ENCODE measurements at places on chromosomes 1 and 21.
A peak's percentile ranks its signal among the peaks of the same experiment; 100 is the strongest.

DNA sequence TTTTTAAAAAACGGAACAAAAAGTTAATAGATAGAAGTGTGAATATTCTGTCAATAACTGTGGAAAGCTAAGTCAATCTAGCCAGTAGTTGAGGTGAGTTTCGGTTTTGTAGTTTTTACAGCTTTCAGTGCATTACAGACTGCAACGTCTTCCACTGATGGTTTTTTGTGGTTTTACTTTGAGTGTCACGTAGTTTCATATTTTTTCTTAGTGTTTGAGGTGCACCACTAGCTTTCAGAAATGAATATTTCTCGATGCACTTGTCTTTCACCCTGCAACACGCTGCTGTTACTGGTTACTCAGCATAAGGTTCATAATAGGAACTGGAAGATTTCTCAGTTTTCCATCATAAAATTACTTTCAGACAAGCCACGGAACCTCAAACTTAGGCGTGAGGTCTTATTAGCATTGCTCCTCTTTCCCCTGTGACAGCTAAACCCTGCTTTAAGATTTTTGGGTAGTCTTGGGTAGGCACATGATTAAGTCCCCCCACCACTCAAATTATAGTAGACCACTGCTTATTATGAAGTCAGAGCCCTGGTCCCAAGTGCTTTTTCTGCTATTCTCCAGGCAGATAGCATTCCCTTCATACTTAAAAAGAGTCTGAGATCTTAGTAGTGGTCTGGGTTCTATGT, 1412.7 kb downstream of the KCNT2 start:
- DNase-seq = no peak

- DNase-seq = peak; percentile 82
These were observed 1.2 kb upstream of the KIRREL1 start for GRCh38 chr1:157992031-157992832.

DNA sequence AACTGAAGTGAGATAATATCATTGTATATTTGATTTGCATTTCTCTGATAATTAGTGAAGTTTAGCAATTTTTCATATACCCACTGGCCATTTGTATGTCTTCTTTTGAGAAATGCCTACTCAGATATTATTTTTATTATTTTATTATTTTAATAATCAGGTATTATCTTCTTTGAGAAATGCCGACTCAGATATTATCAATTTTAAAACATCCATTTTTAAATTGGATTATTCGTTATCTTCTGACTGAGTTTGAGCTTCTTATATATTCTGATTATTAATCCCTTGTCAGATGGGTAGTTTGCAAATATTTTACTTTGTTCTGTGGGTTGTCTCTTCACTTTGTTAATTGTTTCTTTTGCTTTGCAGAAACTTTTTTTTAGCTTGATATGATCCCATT, 37.7 kb downstream of the KMO start:
- DNase-seq = no peak

- DNase-seq = no peak
These were observed 2.2 kb downstream of the IER5 start for GRCh38 chr1:181090641-181091126.

DNA sequence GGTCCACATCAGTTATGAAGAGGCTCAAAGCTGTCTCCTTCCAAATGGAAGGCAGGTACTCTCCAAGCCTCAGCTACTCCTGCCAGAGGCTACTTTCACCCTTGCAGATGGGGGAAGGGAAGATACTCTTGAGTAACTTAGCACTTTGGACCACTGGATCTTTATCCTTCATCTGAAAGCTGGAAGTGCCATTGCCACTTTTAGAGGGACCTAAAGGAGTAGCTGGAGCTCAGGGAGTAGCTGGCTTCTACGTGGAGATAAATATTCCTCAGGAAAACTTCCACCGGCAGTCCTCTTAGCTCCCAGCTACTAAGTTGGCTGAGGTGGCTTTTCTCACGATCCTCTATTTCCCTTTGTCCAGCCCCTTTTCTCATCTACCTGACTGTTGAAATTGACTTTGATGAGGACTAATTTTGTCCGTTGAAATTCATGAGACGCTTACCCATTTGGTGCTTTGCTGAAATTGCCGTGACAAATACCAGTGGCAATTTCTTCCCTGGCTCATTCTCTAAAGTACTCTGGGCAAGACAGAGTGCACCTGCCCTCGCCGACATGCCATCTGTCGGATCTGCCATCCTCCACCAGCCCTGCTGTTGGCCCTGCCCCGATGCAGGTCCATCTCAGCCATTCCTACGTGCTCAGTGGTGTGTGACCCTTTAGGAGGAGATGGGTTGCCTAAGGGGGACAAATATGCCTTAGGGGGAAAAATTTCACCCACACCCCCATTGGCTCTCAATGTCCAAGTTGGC, 13.6 kb downstream of the IGSF21 start:
- DNase-seq = no peak

DNA sequence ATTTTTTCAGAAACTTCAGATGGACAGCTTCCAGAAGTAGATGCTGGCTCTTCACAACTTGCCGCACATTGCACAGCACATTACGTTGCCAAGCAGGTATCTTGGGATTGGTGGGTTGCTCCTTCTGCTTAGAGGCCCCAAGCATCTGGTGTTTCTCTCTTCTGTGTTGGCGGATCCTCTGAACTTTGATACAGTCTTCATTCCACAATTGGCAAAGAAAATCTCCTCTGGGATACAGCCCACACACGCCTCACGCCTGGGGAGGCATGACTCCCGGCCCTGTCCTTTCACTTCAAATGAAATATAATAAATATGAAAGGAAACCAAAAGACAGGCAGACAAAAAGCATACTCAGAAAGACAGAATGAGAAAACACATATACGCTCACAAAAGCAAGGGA, 72.3 kb upstream of the PPP2R5A start:
- no peak for DNase-seq

GRCh38 chr1:208158640-208159554, 85.3 kb downstream of the PLXNA2 start:
- DNase-seq = no peak
